ENCODE measurements at places on chromosomes 6 and 20.
A peak's percentile ranks its signal among the peaks of the same experiment; 100 is the strongest.

- DNase-seq, result no peak
Measured at GRCh38 chr6:40456390-40457013, 130.7 kb downstream of the LRFN2 start.

GRCh38 chr20:20235681-20236080 is 132.2 kb upstream of the INSM1 start:
- no peak for DNase-seq

DNA sequence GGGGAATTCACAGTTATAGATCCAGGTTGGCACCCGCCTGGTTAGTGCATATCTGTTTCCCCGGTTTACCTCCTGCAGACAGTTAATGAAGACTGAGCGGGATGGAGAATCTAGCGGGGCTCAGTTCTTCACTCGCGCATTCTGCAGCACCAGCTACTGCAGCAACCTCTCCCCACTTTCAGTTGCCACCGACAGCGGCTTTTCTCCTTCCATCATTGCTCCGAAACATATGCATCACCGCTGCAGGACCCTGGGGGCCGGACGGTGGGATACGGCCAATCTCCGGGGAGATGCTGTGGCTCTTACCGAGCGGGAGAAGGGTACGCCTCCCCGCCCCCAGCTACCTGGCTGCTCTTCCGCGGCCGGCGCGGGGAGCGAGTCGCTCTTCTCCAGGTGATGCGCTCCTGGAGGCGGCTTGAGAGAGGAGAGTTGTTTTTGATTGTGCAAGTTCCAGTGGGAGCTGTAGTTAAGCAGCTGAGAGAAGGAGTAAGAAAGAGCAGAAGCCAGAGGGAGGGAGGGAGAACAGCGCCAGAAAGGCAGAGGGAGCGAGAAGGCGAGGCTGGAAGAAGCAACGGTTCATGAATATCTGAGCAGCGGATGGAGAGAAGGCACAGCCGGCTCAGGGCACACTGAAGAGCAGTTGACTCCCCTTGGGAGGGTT is at the start of gene SGK1:
Gene SGK1 (minus strand): TSS at position 642 of the 661 bp plus-strand sequence. CDS start 652 bp downstream, outside the sequence.
- DNase-seq, result peak; percentile 88

GRCh38 chr6:143970456-143971218 is 37.4 kb downstream of the PLAGL1 start:
- peak; percentile 20 for DNase-seq

GRCh38 chr20:23050847-23051627 is 1.6 kb upstream of the THBD start:
- peak; percentile 78 for DNase-seq

DNA sequence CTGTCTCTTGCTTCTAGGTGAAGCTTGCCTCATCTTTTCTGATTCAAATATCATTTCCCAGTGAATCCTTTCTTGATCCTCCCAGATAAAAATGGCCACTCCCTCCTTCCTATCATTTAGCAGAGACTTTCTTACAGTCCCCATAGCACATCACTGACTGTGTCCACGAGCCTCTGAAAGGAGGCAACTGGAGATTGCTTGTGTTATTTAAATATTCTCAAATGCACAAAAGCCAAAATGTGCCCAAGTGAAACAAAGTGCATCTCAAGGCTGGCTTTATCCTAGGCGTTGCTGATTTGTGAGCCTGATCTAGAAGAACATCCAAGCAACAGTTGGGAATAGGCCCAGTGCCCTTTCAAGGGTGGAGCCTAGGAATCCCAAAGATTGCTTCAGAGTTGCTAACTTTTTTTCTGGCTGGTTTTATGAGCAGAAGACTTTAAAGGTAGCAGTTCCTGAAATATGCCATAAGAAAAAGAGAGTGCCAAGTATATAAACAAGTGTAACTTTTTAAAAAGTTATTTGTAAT is 393.6 kb downstream of the CD83 start:
- DNase-seq, result no peak

GRCh38 chr6:151722342-151722741 is 85.1 kb upstream of the ESR1 start:
- no peak for DNase-seq

DNA sequence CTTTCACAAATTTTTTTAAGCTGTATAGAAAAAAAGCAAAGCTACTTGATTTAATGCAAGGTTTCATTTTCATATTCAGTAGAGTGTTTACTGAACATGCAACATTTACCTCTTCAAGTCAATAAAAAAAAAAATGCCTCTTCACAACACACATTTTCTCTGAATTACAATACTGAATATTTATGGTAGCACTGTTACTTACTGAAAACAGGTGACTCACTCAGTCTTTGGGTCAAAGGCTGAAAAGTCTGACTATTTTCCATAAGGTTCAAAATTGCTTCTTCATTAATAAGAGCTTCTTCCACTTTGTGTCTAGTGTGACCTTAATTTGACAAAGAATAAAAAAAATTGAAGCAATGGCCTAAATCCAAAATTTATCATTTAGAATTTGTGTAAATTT is 101.9 kb downstream of the REV3L start:
- DNase-seq, result no peak
